ENCODE measurements at places on chromosomes 2 and 18. TPM values are rescaled to one million over a fixed set of nuclear protein-coding genes. Genes with fewer than 3 reads are reported as not detected.

DNA sequence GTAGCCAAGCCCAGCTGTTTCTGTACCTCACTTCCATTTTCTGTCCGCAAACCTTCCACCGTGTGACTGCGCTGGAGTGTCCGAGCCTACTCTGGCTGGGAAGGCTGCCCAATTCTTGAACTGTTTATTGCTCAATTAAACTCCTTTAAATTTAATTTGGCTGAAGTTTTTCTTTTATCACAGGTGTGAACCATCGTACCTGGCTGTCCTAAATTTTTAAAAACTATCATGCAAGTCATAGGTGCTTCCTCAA lies 6.2 kb upstream of the RNU2-63P start:
- no peak for DNase-seq

DNA sequence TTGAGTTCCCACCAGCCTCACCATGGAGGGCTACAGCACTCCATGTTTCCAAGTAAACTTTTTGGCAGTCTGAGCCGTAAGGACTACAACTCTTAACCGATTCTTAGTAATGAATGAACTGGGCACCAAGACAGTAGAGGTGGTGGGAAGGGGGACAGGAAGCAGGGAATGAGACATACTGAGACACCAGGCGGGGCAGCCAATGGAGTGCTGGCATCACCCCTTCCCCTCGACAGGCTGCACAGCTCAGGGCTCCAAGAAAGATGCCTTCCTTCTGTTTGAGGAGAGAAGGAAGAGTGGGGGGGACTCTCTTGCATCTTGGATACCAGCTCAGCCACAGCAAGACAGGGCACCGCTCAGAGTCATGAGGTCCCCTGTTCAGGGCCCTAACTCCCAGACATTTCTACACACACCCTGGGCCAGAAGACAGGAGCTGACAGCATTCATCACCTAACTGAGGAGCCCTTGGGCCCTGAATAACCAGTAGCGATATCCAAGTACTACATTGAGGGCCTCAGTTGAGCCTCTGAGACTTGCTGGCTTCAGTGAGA lies 45.2 kb downstream of the USP34 start:
- no peak for DNase-seq

DNA sequence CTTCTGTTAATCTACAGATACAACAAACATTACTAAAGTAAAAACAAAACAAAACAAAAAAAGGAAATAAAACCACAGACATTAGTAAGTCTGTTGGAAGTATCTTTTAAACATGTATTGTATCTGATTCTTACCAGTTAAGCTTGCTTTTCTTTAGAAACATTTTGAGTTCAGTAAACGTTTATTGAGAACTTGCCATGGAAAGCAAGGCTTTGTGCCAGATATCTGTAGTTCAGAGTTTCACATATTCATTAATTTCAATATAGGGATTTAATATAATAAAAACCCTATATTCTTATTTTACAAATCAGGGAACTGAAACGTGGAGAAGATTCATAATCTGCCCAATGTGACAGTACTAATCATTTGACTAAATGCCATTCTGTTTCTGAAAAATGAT lies 1101.0 kb upstream of the GYPC start:
- no peak for DNase-seq

- peak; percentile 48 for DNase-seq
Measured at GRCh38 chr2:144703852-144704708, 184.2 kb upstream of the ZEB2 start.

GRCh38 chr2:176126929-176127773 lies 2.4 kb upstream of the HOXD8 start:
- DNase-seq = no peak

- no peak for DNase-seq
Measured at GRCh38 chr2:85922199-85922598, 33.4 kb upstream of the ST3GAL5 start.

DNA sequence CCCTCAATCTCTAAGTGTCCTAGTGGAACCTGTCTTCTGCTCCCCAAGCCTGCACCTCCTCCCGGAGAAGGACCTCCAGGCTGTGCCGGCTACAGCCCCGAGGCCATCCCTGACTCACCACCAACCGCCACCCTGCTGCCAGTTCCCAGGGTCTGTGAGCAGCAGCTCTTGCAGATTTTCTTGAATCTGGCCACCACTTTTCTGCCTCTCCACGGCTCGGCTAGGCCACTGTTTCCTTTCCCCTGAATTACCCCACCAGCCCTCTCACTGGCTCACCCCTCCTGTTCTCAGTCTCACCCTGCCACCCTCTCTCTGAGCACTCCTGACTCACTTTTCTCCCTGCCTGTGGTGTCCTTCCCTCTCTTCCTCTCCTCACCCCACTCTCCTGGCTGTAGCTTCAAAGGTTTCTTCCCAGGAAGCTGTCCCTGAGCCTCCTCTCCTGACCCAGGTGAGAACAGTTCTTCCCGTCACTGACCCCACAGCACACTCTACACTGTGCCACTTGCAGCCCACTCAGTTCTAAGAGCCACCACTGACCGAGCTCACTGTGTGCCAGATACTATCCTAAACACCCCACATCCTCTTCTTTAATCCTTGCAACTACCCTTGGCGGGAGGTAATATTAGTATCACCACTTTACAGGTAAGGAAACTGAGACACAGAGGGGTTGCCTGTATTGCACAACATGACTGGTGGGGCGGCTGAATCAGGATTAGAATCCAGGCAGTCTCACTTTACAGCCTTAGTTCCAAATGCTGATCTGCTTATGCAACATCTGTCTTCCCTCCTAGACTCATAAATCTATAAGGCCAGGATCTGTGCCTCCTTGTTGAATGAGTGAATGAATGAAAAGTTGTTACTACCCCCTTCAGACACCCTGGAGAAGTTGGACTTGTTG lies 111.6 kb downstream of the SMAD7 start:
- DNase-seq = peak; percentile 43

- DNase-seq = no peak
Measured at GRCh38 chr2:25284756-25285155, 57.0 kb downstream of the DNMT3A start.

DNA sequence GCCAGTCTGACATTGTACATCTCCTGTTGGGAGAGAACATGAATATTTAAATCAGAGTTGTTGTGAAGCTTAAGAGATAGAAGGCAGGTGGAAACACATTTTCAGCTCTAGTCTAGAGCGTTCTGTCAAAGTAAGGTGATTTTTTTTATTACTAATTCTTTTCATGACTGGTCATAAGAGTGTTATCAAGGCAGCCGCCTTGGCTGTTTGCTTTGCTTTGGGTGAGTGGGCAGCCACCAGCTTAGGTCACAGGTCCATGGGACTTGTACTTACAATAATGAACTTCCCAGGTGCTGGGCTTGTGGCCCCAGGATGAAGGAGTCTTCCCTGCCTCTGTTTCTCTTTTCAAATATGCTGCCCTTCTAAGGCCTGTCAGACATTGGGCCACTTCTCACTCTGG lies 256.3 kb downstream of the SRBD1 start:
- DNase-seq = no peak

DNA sequence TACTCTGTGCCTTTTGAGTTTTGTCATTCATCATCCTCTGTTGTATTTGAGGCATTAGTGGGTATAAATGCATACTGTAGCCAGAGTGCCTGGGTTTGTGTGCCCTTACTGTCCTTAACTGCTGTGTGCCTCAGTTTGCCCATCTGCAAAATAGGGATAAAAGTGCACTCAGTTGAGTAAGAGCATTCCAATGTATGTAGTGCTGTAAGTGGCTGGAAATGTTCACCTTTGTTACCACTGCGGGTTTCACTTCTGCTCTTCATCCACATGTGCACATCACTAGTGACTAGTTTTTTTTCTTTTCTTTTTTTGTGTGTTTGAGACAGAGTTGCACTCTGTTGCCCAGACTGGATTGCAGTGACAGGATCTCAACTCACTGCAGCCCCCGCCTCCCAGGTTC lies 39.9 kb downstream of the PLEKHB2 start:
- no peak for DNase-seq

DNA sequence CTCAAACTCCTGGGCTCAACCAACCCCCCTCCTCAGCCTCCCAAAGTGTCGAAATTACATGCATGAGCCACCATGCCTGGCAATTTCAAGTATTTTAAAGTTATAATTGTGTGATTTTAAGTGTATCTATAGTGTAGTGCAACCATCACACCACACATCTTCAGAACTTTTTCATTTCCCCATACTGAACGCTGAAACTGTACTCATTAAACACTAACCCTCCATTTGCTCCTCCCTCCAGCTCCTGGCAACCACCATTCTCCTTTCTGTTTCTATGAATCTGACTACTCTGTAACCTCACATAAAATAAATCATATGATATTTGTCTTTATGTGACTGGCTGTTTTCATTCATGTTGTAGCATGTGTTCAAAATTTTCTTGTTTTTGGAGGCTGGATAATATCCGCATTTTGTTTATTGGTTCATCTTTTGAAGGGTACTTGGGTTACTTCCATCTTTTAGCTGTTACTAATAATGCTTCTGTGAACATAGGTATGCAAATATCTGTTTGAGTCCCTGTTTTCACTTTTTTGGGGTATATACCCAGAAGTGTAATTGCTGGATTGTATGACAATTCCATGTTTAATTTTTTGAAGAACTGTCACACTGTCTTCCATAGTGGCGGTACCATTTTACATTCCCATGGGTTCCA lies 188.2 kb downstream of the PLCL1 start:
- no peak for DNase-seq

DNA sequence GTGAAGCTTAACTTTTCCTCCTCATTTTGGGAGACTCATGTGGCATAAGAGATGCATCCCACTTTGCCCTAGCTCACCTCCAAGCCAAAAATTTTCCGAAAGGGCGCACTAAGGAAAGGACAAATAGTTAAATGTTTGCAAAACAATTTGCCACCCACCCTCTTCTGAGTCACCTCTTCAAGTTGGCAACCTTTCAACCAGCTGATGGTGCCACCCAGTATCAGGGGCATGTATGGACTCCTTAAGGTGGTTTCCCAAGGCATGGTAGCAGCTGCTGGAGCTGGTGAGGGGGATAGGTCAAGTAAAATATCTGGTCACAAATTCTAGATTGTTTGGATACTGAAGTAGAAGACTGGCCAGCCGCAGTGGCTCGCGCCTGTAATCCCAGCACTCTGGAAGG lies 17.2 kb upstream of the ITGAV start:
- DNase-seq = no peak

DNA sequence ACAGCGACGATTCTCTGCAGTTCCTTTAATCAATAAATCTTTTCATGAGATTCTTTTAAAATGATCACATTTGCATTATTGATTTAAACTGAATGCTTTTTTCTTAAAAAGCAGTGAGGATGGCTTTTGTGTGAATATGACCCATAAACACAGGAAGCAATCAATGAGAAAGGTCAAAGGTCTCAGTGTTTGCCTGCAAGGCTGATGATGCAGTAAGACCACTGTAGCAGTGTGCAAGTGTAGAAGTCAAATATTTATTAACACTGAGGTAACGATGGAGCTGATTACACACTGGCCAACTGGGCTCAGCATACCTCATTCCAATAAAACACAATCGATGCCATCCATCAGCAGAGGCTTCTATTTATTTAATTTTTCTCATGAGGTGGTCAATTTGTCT lies 633.5 kb downstream of the DCDC2C start:
- no peak for DNase-seq

- DNase-seq = no peak
Measured at GRCh38 chr18:27616324-27616723, 431.2 kb upstream of the CHST9 start.

DNA sequence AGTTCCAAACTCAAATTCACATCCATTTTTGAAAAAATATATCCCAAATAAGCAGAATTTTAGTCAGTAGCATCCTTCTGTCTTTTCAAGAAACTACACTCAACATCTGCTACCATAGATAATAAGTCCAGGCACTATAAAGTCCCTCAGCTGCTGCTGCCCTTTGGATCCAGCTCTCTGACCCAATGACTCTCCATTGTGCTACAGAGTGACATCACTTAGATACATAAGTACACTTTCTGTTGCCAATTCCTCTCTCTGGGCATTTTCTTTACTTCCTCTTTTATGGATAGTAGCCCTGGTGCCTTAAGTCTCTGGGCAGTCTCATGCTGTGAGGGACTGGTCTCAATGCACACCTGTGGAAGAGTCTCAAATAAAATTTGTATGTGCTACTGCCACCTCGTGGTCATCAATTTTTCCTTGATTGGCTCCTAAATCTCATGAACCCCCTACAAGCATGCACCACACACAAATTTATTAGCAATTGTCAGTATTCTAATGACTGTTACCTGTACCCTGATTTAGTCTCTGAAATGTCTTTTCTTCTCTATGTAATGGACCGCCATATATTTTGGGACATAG lies 219.2 kb downstream of the LRP1B start:
- no peak for DNase-seq

GRCh38 chr2:208099682-208100470 lies 24.4 kb downstream of the CRYGD start:
- no peak for DNase-seq

DNA sequence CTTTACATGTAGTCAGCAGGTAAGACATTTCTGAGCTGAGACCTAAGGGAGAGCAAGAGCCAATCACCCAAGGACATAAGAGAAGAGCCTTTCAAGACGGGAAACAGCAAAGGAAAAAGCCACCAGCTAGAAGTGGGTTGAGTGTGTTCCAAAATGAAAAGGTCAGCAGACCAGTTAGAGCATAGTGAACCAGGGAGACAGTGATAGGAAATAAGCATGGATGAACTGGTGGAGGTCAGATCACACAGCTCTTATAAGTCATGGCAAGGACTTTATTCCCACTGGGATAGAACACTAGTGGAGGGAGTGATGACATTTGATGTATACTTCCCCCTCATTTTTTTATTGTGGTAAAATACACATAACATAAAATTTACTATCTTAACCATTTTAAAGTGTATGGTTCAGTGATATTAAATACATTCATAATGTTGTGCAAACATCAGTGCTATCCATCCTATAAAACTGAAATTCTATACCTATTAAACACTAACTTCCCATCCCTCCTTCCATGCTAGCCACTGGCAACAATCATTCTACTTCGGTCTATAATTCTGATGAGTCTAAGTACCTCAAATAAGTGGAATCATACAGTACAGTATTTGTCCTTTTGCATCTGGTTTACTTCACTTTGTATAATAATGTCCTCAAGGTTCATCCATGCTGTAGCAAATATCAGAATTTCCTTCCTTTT lies 155.8 kb upstream of the WDSUB1 start:
- DNase-seq = no peak

GRCh38 chr2:73323551-73323950 lies 30.2 kb upstream of the EGR4 start:
- DNase-seq = no peak

GRCh38 chr2:142308744-142309143 lies 177.9 kb upstream of the LRP1B start:
- no peak for DNase-seq

GRCh38 chr18:58909521-58909920 lies 44.8 kb downstream of the ZNF532 start:
- DNase-seq = no peak

DNA sequence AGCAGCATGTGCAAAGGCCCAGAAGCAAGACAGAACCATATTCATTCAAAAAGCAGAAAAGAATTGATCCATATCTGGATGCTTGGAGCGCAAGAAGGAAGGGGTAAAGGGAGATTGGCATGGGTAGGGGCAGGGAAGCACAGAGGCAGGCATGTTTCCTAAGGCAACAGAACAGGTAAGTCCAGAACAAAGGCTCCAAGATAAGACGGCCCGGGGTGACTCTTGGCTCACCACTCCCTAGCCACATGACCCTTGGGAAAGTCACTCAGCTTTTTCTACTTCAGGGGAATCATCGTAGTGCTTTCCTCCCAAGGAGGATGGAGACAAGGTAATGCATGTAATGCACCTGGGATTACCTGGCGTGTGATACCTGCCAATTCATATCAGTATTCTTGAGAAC lies 37.7 kb upstream of the ST3GAL5 start:
- DNase-seq = no peak

Gene AKAIN1
- total RNA-seq = not detected

Gene B3GNT7
- total RNA-seq = 80.0 TPM

Gene TRAPPC8
- 47.3 TPM for total RNA-seq

Gene NAT8
- not detected for total RNA-seq

Gene ATOH8
- 44.9 TPM for total RNA-seq

Gene SCG2
- total RNA-seq = 0.71 TPM

All from lower lobe of right lung (tissue), 2 donors.